Renal cortical epithelial cell (primary cell): ENCODE measurements at places on chromosomes 4 and X.

DNA sequence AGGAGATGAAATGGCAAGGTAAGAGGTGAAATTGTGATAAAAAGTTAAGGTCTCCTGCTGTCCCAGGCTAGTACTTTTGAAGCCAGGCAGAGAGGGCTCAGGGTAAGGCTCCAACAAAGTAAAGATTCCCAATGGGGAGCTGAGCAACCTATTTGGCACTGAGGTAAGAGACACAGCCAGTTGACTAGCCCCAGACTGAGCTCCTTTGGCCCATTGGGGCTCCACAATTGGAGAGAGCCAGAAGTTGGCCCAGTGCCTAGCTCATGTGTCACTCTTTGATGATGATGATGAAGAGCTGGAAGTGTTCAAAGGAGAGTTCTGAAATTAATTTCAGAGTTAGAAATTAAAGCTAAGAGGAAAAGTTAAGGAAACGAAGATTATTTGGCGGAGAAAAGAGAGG, 94.6 kb downstream of the RLIM start:
- no peak for DNase-seq

- no peak for DNase-seq
Measured at GRCh38 chrX:30343206-30343605, 34.0 kb upstream of the NR0B1 start.

- peak; percentile 4 for DNase-seq
Measured at GRCh38 chrX:29555465-29556091, 659.8 kb upstream of the MAGEB2 start.

GRCh38 chrX:38312436-38312835, 14.9 kb downstream of the RPGR start:
- DNase-seq: peak; percentile 43

DNA sequence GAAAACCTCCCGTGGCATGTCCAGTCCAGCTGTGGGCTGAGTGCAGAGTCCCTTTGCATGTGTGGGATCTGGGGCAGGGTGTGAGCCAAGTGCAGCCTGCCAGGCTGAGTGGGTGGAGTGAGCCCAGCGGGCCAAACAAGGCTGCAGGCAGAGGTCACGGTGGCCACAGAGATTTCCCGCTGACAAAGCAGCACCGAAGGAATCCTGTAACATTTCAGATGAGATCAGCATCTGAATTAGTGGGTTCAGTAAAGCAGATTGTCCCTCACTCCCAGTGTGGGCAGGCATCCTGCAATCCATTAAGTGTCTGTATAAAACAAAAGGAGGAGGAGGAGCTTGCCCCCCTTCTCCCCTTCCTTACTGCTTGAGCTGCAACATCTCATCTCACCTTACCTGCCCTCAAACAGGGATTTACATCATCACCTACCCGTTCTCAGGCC, 324.4 kb downstream of the FAT4 start:
- peak; percentile 81 for DNase-seq

DNA sequence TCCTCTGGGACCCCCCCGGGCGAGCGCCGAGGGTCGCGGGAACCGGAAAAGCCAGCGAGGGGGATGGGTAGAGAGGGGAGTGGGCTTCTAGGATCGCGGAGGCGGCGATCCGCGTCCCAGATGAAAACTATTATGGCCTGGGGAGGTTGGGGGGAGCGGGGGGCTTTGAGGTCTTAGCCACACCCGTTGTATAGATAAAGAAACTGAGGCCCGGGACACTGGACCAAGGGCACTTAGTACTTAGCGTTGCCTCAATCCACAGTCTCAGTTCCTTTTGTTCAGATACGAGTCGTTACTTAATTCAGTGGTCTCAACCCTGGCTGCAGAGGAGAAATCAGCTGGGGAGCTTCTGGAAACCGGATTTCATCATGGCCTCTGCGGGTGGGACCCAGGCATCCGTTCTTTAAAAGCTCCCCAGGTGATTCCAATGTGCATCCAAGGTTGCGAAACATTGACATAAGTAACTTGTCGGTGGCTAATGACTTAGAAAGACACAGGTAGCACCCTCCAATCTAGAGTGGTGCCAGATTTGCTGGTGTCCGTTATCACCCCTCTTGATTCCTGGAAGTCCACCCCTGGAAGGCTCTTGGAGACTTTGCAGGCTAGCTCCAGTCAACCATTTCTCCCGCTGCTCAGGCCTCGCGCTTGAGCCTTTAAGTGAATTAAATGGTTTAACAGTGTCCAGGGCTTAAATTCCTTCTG, 90.7 kb downstream of the GEMIN8 start:
- no peak for DNase-seq

DNA sequence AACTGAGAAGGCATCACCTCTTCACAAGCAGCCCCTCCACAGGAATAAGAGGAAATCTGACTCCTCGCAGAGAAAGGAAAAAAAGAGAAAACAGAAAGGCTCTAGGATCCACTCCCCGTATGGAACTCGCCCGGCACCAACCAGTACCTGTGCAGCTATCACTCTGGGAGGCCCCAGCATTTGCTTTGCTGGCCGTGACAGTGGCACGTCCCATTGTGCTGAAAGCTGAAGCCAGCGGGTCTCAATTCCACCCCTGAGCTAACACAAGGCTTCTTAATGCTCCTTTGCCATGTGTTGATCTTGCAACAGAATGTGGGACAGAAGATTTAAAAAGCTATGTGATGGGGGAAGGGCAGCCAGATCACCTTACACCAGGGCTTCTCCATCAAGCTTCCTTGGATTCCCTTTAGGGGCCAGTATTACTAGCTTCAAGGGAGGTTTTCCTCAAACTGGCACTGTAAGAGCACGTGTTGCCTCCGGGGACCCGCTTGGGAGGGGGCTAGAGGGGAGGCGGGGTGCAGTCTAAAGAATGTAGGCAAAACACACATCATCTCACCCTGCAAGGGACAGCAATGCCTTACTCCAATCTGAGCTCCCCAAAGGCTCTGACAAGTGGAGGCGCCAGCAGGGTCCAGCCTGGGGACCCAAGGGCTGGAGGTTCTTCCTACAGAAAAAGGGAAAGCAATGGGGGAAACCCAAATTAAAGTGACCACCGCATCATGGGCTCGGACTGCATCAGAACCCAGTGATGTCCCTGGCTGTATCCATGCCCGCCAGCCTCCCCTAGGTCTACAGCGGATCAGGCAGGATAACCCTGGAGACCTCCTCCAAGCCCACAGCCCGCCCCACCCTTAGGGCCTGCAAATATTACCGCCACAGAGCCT, 1.2 kb downstream of the USP46 start:
- DNase-seq: peak; percentile 54

DNA sequence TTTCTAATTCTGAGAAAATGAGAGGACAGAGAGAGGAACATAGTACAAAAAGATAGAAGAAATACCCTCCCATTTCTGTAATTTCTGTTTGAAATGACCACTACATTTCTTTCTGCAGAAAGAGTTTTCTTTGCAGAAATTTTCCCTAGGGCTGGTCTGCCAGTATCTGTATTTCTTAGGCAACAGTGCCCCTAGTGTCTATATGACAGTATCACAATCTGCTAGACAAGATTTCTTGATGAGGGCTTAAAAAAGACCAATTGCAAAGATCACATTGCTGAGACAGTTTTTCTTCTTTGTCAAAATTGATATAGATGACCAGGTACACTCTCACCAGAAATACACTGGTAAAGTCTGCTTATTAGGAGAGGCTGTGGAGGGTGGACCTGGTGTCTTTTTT, 81.0 kb upstream of the ZDHHC15 start:
- DNase-seq: peak; percentile 18

DNA sequence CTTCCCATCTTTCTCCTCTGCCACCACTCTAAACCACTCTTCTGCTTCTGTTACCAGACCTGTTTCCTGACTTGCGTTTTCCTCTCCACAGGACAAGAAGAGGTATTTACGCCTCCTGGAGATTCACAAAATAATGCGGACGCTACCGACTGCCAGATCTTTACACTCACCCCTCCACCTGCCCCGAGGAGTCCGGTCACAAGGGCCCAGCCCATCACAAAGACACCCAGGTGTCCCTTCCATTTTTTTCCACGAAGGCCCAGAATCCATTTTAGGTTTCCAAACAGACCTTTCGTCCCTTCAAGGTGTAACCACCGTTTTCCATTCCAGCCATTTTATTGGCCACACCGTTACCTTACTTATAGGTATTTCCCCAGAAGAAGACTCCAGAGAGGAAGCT, 8.2 kb downstream of the ODAPH start:
- DNase-seq: no peak

DNA sequence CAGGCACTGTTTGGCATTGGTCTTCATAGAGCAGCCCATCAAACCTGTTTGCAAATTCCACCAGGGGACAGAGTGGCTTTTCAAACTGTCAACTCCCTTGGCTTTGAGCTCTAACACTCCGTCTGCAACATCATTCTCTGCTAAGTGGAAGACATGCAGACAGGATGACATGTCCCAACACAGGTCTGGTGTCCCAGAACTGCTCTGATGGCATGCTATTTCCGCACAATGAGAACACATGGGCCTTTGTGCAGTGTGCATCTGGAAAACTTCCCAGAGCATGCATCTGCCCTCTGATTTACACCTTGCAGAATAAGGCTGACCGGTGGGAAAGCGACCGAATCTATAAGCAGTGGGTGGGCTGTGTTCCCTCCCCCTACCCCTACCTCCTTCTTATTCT, 212.8 kb upstream of the GYPA start:
- no peak for DNase-seq

GRCh38 chr4:86560447-86560846, 33.7 kb upstream of the PTPN13 start:
- DNase-seq: no peak

GRCh38 chr4:56909086-56909894, 1.6 kb downstream of the REST start:
- peak; percentile 38 for DNase-seq

DNA sequence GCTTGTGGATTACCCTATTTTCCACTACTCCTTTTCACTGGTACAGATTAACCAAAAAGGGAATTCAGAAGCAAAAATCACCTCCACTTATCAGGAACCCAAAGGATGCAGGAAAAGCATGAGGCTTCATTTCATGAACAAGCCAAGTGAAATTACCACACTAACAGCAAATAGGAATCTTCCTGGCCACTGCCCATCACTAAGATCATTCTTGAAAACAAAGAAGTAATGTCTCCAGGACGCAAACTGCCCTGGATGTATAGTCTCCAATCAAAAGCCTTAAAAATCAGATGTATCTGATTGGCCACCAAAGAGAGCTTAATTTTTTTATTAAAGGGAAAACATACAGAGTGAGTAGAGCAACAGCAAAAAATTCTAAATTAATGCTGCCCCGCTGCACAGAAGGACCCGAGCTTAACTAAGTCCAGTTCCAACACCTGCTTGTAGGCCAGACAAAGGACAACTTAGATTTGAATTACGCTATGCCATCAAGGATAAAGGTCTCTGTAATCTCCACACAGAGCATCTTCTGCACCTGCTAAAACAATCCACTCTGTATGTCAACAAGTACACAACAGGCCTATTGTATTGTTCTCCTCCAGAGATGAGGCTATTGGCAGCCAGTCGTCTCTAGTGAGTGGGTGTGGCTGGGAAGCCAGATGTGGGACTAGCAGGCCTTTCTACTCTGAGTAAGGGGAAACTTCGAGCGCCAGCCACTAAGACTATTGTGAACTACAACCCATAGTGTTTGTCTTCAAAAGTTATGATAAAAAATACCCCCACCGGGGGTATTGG, 12.4 kb downstream of the ZDHHC9 start:
- no peak for DNase-seq

DNA sequence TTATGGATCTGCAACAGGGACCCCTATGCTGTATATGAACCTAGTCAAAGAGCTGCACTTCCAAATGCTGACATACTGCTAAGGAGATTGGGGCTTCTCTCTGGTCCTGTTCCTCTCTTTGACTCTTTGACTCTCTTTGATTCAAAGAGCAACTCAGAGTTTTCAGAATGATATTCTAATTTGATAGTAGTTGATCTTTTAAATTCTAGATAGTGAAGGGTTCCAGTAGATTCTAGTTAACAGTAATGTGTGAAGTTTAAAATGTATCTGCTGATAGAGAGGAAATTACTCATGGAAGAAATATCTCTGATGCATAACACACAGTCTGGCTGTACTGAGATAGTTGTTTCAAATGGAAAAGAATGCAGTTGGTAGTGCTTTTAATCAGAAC, 239.1 kb downstream of the RASL11B start:
- peak; percentile 67 for DNase-seq

DNA sequence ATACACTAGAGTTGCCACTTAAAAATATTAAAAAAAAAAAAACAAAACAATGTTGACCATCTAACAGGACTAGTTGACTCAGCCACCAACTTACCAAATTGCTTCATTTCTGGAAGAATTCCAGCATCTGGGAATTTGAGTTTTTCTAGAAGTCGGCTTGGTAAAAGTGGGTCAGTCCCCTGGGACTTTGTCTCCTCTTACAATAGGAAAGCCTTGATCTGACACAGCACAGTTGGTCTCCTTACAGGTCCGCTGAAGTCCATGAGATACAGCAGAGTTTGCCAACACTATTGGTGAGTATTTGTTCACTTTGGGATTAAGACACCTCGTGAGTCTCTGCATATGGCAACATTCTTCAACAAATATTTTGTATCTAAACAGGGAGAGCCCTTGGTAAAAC, 18.2 kb upstream of the DDIT4L start:
- DNase-seq: peak; percentile 67

GRCh38 chr4:8336412-8337075, 67.0 kb downstream of the HTRA3 start:
- DNase-seq: peak; percentile 66
